SK-N-SH (cell line): ENCODE measurements at places on chromosomes 2 and 18. TPM values are rescaled to one million over a fixed set of nuclear protein-coding genes. Genes with fewer than 3 reads are reported as not detected.

DNA sequence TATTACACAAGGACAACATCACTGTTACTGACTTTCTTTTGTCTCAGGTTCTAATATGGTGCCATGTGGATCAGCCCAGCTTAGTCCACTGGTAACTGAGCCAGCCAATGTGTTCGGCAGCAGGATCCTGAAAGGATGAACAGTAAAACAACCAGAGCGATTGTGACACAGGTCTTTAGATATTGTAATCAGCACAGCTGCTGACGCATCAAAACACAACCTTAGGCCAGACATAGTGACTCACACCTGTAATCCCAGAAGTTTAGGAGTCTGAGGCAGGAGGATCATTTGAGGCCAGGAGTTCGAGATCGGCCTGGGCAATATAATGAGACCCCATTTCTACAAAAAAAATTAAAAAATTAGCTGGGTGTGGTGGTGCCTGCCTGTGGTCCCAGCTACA lies 183.4 kb upstream of the CDH20 start:
- no peak for DNase-seq

- DNase-seq: no peak
Observed at GRCh38 chr2:144372410-144373080, 147.4 kb downstream of the ZEB2 start.

- no peak for DNase-seq
Observed at GRCh38 chr2:24046599-24046929, 627 bp downstream of the WDCP start.

DNA sequence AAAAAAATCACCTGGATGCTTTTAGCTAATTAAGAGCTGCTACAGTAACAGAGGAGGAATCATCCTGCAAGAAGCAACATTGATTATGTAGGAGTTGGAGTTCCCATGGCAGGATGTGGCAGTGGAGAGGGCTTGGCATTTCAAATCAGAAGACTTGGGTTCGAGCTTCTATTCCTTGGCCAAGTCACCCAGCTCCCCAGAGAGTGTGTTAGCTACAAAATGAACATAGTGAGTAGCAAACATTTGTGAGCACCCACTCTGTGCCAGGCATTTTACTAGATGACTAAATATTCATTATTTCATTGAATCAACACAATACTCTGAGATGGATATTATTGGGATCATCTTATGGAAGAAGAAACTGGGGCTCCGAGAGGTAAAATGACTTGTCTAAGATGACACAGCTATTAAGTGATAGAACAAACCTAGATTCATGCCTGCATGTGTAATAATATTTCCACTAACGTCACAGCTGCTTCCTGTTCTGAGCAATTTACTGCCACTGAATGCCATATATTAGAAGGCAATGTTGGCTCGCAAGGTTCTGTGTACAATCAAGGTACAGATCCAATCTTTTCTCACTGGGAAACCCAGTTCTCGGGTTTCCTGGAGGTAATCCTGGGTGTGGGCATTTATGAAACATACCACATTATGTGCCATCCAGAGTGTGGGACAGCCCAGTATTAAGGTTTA lies 18.0 kb downstream of the NTSR2 start:
- DNase-seq: no peak

- no peak for DNase-seq
Observed at GRCh38 chr2:207257251-207258250, 91.8 kb upstream of the KLF7 start.

GRCh38 chr2:230798769-230799399 lies 65.9 kb upstream of the ITM2C start:
- DNase-seq: peak; percentile 41

- no peak for DNase-seq
Observed at GRCh38 chr2:233059797-233060500, at the start of gene INPP5D. Gene INPP5D (plus strand): TSS chr2:233060342. CDS start chr2:233060479, 137 bp downstream.

NYAP2 gene
- polyA plus RNA-seq: not detected in 2 replicates

SPAG16 gene
- 20.5 and 29.5 TPM in 2 replicates for polyA plus RNA-seq

KCNS3 gene
- 0.05 and 0.07 TPM in 2 replicates for polyA plus RNA-seq
